ENCODE measurements at places on chromosomes 16 and 17. TPM values are rescaled to one million over a fixed set of nuclear protein-coding genes. Genes with fewer than 3 reads are reported as not detected.

Gene PABPN1L
- not detected for total RNA-seq

Gene SALL1
- 0.52 TPM for total RNA-seq

Gene EFCAB5
- total RNA-seq = under 0.01 TPM

Gene CCL15
- total RNA-seq = not detected

Gene CACNA1H
- total RNA-seq = 7.3 TPM

Gene TERB1
- not detected for total RNA-seq

Gene ATP2A1
- not detected for total RNA-seq

Gene CDR2L
- total RNA-seq = 18.5 TPM

Gene KRT28
- not detected for total RNA-seq

Gene MARCHF10
- total RNA-seq = under 0.01 TPM

Gene CMTM2
- not detected for total RNA-seq

Gene FOXN1
- not detected for total RNA-seq

Gene LHX1
- total RNA-seq = not detected

Gene ZNF423
- 4.2 TPM for total RNA-seq

Gene CD300E
- not detected for total RNA-seq

Gene TEKT5
- total RNA-seq = not detected

Gene TNP2
- total RNA-seq = not detected

Gene MYL4
- not detected for total RNA-seq

Gene CLDN7
- total RNA-seq = 92.3 TPM

Gene NPIPA8
- total RNA-seq = not detected

Gene UBE2G1
- total RNA-seq = 26.7 TPM

Gene GDE1
- 30.6 TPM for total RNA-seq

Gene ELMO3
- total RNA-seq = 24.1 TPM

Gene ACSM3
- total RNA-seq = 65.9 TPM

Gene CKLF
- total RNA-seq = not detected

Gene RTN4RL1
- total RNA-seq = 3.6 TPM

Gene CCL3
- total RNA-seq = not detected

Gene DNAH9
- total RNA-seq = 0.52 TPM

Gene ASGR2
- not detected for total RNA-seq

Gene ARSG
- total RNA-seq = 1.6 TPM

Gene RNF166
- total RNA-seq = 16.6 TPM

Gene CACNA1G
- total RNA-seq = 0.33 TPM

Gene GAN
- 4.9 TPM for total RNA-seq

Gene FA2H
- 3.3 TPM for total RNA-seq

Gene PHOSPHO1
- not detected for total RNA-seq

Gene MT1E
- 99.9 TPM for total RNA-seq

Gene ATXN1L
- total RNA-seq = 14.5 TPM

Gene C17orf50
- total RNA-seq = not detected

Gene DBNDD1
- 14.8 TPM for total RNA-seq

Gene LPO
- total RNA-seq = not detected

Gene GDPD3
- 1.8 TPM for total RNA-seq

Gene TBC1D3
- not detected for total RNA-seq

Gene DHRS7C
- total RNA-seq = not detected

Gene ITGB3
- total RNA-seq = 2.0 TPM

Gene CCL17
- not detected for total RNA-seq

Gene PIK3R6
- total RNA-seq = not detected

Gene EVI2B
- total RNA-seq = 0.99 TPM

Gene FBXO39
- total RNA-seq = not detected

Gene ABCC11
- not detected for total RNA-seq

Gene TLCD3B
- not detected for total RNA-seq

Gene PRSS33
- not detected for total RNA-seq

Gene EPN3
- 20.1 TPM for total RNA-seq

Gene ADAP2
- total RNA-seq = 13.7 TPM

Gene NEUROD2
- not detected for total RNA-seq

Gene CTF1
- 1.0 TPM for total RNA-seq

Gene TP53
- total RNA-seq = 12.2 TPM

Gene PRAC2
- total RNA-seq = not detected

Gene GPR142
- 0.52 TPM for total RNA-seq

Gene NAT9
- 23.3 TPM for total RNA-seq
